ENCODE measurements at places on chromosomes 7 and 10.
A peak's percentile ranks its signal among the peaks of the same experiment; 100 is the strongest.

DNA sequence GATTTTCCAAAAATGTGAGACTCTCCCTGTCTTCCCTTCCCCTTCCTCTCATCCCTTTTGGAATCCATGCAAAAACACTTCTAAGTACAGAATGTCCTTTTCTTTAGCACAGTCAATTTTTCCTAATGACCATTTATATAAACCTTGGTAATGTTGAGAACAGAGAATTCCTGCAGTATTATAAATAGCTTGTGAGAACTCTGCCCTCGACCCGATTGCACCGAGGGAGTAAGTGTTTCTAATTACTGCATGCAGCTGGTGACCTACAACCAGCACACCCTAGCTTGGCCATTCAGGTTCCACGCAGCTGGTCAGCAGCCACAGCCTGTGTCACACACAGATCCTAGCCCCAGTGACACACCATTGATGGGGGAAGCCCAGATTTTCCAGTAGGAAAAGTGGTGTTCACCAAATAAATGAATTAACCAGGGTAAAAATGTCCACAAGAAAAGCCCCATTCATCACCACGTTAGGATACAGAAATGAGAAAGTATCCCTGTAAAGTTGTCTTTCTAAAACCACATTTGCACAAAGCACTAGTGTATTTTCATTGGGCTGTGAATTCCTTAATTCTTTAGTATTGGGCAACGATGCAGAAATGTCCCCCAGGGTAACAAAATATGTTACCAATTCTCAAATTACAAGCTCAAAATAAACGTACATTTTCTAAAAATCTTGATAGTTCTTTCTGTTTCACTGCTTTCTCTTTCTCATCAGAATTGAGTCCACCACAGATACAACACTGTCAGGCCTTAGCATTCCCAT is 499.0 kb upstream of the KLF6 start:
- no peak for DNase-seq

DNA sequence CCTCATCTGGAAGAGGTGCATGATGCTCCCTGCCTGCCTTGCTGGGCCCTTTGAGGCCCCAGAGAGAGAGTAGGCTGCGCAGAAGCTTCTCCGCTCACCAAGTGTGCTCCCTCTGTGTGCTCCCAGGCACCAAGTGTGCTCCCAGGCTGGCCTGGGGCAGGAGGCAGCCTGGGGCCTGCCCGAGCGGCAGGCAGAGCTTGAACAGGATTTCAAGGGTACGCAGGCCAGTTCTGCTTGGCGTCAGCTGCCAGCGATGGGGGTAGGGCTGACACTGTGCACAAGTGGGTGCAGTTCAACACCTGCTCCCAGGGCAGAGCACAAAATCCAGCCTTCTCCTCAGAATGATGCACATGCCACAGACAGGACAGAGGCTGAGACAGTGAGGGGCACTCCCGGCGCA is 119.7 kb downstream of the FAM53B start:
- peak; percentile 34 for DNase-seq

- DNase-seq: no peak
These were observed 5.8 kb downstream of the GLI3 start for GRCh38 chr7:42231043-42231787.

DNA sequence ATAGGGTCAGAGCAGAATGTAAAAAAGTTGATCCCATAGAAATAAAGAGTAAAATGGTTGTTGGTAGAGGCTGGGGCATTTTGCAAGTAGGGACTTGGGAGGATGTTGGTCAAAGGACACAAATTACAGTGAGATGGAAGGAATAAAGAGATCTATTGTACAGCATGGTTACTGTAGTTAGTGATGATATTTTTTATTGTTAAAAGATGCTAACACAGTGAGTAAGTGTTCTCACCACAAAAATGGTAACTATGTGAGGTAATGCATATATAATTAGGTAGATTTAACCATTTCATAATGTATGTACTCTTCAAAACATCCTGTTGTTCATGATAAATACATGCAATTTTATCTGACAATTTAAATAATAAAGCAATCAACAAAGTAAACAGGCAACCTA is 280.7 kb upstream of the MAGI2 start:
- no peak for DNase-seq

DNA sequence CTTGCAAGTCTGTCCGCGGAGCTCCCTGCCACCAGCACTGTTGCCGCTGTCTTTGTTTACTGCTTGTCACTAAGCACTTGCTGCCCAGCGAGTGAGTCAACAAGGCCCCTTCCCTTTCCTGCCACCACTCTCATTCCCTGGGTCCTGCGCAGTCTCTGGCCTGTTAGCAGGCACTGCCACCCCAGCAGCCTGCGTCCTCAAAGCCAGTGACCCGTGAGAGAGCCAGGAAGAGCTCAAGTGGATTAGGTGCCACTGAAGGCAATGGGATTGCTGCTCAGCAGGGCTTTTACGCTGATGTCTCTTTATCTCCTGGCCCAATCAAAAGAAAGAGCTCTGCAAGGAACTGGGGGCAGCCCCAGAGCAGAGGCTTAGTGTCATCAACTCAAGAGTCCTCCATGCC is at the start of gene FRMPD2:
Gene FRMPD2 (minus strand): TSS at position 61 of the 400 bp plus-strand sequence. CDS start 129 bp downstream, outside the sequence.
- DNase-seq: no peak

- DNase-seq: no peak
These were observed 104.1 kb downstream of the ZNF467 start for GRCh38 chr7:149669121-149669818.

- DNase-seq: no peak
These were observed 27.1 kb downstream of the ZNF775 start for GRCh38 chr7:150406312-150406566.

DNA sequence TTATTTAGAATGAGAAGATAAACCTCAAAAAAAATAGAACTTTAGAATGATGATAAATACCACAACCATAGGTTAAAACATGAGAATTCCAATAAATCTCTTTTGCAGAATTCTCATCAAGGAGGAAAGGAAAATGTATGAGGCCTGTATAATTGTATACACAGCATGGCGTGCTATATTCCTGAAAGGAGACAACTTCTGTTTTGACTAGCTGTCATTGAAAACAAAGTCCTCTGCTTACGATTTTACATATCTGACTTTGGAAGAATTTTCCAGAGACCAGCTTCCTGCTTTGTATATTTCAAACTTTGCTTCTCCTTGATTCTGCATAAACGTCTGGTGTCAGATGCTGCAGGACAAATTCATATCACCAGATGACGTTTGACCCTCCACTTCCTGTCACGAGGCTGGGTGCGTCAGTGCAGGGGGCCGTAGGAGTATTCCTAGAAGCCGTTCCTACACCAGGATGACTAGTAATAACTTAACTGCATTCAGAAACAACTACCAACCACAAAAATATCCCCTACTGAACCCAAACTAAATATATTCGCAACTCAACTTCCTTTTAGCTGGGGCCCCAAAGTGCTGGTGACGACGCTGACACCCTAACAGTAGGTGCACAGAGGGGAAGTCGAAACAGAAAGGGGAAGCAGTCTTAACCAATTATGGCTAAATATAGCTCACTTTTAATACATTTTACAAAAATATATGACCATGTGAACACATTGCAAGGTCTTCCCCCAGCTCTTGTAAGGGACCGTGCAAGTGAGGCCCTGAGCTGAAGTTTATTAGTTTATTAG is 178.6 kb upstream of the INHBA start:
- no peak for DNase-seq

Measured in NCI-H1092 (cell line).